Central memory CD4-positive, alpha-beta T cell (primary cell): ENCODE measurements at places on chromosomes 7 and 10.

DNA sequence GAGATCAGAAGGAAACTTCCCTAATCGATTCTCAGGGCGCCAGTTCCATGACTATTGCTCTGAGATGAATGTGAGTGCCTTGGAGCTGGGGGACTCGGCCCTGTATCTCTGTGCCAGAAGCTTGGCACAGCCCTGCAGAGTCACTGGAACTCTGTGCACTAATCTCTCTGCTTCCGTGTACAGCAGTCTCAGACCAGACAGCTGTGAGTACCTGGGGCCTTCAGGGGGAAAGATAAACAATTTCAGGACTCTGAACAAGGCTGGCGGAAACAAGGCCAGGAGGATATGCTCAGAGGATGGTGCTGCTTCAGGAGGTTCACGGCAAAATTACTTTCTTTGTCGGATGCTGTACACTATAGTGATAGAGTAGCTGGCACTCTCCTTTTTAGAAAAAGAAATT, 131.7 kb upstream of the PRSS58 start:
- no peak for DNase-seq

- no peak for DNase-seq
Measured at GRCh38 chr7:27182285-27182841, 2.7 kb downstream of the HOXA11 start.

GRCh38 chr10:76114581-76115001, 683.2 kb downstream of the LRMDA start:
- no peak for DNase-seq

DNA sequence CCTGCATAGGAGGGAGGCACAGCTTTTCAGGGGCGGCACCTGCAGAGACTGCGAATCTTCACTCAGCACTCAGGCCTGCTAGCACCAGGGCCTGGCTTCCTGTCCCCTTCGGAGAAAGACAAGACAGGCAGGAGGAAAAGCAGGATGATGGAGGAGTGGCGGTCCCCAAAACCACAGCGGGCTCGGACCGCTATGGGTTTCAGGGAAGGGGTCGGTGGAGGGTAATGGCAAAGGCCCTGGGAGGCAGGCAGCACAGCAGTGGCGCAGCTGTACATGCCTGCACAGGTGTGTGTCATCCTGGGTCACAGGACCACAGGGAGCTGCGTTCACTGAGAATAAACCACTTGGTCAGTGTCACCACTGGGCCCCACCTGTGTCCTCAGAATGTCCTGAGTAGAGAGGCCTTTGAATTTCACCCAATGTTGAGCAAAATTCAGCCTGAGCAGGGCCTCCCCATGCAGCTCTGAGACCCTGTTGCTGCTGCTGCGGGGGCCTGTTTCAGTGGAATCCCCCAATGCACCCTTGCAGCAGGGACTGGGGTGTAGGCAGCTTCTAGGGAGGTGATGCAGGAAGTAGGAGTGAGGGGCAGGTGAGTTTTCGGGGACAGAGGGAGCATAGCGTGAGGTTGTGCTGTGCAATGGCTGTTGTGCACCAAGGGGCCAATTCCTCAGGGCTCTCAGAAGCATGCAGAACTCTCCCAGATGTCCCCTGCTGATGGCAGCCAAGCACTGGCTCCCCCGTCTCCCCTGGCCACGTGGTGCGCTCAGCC, 90.6 kb upstream of the PPP2R2D start:
- no peak for DNase-seq

DNA sequence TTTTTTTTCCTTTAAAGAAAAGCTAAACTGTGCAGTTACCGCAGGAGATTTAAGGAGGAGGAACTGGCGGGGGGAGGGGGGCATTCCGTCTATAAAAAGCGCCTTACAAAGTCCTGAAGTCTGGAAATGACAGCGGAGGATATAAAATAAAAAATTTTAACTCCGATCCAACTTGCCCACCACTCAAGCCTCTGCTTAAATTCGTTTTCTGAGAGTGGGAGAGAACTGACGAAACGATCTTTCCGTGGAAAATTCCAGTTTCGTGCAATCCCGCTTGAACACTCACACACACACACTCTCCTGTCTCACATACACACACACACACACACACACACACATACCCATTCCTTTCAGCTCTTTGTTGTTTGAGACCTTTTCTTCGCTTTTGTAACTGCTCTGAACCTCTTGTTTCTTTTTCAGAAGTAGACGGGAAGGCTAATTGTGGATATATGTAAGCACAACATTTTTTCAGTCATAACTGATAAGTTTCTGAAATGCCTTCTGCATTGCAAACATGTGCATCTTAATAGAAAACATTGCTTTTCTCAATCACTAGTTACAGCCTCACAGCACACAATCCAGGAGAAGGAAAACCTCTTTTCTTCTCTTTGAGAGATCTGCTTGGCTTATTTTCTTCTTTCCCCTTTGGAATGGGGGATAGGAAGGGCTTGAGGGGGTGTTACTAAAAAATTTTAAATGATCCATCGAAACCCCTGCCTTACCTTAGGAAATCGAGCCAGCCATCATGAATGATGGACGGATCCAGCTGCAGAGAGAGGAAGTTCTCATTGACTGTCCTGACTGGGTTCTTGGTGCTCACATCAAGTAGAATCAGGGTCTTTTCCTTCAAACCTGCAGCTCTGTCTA, 628 bp downstream of the HPSE2 start:
- DNase-seq = no peak

- no peak for DNase-seq
Measured at GRCh38 chr10:133142523-133143199, 17.4 kb upstream of the KNDC1 start.

- DNase-seq = no peak
Measured at GRCh38 chr10:79230328-79230830, 116.9 kb upstream of the PPIF start.

DNA sequence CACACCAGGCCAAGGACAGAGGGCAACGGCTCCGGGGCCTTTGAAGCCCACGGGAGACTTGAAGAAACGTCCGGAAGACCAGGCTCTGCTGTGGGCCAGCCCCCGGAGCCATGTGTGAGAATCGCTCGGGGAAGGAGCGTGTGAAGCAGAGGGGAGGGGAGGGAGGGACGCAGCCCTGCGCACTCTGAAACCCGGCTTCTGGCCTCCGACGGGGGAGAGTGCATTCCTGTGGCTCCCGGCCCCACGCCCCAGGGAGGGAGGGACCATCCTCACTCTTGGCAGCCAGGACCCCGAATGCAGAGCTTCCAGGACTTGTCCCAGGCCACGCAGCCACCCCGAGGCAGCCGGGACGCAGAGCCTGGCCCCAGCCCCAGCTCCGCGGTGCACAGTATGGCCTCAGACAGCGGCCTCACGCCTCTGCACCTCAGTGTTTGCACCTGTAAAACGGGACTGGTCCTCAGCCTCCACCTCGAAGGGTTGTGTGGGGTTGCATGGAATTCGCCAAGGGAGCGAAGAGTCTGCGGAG, 67.4 kb downstream of the PDGFA start:
- DNase-seq = no peak
